Head of caudate nucleus (tissue), 42 donors: ENCODE measurements at places on chromosomes 12 and 14.
A peak's percentile ranks its signal among the peaks of the same experiment; 100 is the strongest.

GRCh38 chr12:16062611-16063010 lies 151.5 kb downstream of the DERA start:
- no peak for DNase-seq

DNA sequence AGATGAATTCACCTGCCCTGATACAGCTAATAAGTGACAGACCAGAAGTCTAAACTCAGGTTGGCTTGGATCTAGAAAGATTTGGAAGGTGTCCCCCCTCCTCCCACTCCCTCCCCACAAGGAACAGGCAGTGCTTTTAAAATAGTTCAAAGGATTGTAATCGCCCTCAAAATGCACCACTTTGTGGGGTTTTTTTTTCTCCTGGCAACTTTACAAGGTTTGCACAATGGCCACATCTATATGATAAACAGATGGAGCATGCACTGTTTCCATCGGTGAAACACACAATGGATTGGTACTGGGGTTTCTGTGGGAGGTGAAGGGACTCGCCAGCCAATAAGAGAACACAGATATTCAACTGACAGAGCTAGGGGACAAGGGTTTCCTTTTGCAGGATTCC lies 137.4 kb downstream of the LLPH start:
- no peak for DNase-seq

GRCh38 chr14:68770553-68771286 lies 22.1 kb downstream of the ZFP36L1 start:
- DNase-seq: no peak

- DNase-seq: no peak
These were observed 1319.8 kb downstream of the TMEM121 start for GRCh38 chr14:106846218-106846617.

DNA sequence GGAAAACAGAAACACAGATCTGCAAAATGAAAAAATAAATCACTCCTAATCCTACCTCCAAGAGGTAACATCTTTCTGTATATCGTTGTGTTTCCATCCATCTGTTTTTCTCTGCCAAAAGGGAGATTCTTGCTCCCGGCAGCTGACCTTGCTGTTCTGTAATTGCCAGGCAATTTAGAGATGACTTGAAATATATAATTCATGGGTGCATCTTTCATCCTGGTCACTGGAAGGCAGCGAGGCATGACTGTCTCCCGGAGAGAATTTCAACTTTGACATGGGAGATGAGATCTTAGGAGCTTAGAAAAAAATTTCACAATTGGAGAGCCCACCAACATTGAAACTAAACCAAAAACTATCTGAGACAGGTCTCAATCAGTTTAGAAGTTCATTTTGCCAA lies 53.0 kb downstream of the WSCD2 start:
- no peak for DNase-seq

GRCh38 chr12:93587611-93588010 lies 15.1 kb downstream of the SOCS2 start:
- DNase-seq: no peak

GRCh38 chr14:51428981-51429380 lies 188.9 kb downstream of the TMX1 start:
- DNase-seq: no peak

GRCh38 chr12:12892681-12893141 lies 1.3 kb downstream of the GPRC5A start:
- no peak for DNase-seq

DNA sequence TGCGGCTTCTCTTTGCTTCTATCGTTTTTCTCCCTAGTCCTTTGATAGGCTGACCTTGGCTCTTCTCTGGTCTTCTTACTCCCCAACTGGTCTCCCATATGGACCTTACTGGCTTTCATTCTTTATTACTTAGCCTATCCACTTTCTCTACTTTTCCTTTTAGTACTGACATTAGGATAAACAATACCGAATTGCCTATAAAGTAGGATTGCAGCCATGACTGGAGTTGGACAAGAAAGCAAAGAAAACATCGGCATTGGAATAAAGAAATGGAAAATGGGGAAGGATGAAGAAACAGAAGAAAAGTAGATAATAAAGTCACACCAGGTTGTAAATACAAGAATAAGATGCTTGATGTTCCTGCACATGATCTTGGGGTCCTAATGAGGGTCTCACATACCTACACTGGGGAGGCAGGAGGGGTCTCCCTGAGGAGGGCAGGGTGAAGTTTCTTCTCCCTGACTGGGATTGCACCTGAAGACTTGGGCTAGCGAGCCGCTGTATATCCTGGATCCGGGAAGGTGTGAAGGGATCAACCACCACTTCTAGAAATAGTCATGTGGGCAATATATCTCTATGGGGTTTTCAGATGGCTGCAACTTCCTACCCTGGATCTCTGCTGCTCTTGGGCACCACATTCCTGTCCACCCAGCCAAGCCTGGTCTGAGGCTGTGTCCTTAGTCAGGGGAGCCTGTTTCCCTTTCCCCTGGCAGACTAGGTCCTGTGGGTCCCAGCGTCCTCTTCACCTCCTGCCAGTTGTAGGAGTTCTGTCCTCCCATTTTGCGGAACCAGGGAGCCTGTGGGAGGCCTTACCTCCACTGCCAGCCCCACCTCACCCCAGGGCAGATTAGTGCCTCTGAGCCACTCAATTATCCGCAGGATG lies 13.1 kb downstream of the NKX2-1 start:
- no peak for DNase-seq

- no peak for DNase-seq
These were observed 9.0 kb downstream of the SLC8B1 start for GRCh38 chr12:113325916-113326315.

GRCh38 chr12:103369929-103370328 lies 125.8 kb downstream of the C12orf42 start:
- no peak for DNase-seq

GRCh38 chr14:63642229-63642611 lies 549 bp upstream of the WDR89 start:
- peak; percentile 86 for DNase-seq

DNA sequence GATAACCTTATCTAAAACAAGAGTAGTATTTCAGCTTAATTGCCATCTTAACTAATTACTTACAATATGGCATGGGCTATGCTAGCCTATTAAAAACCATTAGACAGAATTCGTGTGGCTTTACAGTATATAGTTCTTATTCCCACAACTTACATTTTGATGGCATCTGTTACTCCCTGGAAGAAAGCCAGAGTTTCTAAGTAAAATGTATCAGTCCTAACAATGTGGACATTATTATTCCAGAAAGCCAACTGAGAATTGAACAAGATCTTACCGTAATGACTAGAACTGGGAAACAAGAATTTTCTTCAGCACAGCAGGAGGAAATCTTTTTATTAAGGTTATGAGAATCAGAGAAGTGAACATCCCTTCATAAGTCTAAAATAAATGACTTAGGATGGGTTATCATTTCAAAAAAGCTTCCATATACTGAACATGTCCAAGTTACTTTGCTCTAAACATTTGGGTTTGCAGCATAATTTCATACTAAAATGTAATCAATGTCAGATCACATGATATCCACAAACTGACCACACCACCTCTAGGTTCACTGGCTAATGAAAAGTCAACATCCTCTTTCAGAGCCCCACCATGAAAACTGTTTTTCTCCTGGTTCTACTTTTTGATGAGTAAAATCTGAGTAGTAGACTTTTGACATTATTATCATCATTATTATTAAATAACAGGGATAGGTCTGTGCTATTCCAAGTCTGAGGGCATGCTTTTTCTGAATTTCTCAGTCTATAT lies 179.7 kb downstream of the SSPN start:
- DNase-seq: no peak

DNA sequence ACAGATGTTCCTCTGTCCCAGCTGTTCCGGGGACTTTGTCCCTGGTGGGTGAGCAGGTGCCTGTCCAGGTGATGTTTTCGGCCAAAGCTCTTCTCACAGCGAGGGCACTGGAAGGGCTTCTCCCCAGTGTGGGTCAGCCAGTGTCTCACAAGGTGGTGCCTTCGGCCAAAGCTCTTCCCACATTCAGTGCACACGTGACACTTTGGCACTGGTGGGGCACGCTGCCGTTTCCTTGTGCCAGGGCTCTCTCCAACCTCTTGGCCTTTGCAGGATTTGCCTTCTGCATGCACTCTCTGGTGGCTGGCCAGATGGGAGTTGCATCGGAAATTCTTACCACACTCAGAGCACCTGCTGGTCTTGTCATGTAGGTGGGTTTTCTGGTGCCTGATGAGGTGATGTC lies 7.7 kb downstream of the ZNF641 start:
- no peak for DNase-seq

GRCh38 chr14:22479776-22480464 lies 109.1 kb downstream of the DAD1 start:
- DNase-seq: no peak
